ENCODE measurements at places on chromosomes 2 and 18.

DNA sequence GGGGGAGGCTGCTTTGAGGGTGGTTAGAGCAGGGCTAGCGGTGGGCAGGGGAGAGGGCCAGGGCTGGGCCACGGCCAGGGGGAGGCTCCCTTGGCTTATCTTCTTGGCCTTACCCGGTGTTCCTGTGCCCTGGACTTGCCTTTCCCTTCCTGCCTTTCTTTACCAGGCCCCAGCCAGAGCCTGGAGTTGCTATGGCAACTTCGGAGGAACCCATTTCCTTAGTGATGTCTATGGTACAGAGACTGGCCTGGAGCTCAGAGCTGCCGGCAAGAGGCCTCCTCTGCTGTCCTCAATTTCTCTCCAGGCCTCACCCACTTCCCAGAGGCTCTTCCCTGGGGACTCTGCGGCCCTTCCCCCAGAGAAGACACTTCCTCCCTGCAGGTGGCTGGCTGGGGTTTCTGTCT, 11.5 kb downstream of the SPEG start:
- DNase-seq: no peak

DNA sequence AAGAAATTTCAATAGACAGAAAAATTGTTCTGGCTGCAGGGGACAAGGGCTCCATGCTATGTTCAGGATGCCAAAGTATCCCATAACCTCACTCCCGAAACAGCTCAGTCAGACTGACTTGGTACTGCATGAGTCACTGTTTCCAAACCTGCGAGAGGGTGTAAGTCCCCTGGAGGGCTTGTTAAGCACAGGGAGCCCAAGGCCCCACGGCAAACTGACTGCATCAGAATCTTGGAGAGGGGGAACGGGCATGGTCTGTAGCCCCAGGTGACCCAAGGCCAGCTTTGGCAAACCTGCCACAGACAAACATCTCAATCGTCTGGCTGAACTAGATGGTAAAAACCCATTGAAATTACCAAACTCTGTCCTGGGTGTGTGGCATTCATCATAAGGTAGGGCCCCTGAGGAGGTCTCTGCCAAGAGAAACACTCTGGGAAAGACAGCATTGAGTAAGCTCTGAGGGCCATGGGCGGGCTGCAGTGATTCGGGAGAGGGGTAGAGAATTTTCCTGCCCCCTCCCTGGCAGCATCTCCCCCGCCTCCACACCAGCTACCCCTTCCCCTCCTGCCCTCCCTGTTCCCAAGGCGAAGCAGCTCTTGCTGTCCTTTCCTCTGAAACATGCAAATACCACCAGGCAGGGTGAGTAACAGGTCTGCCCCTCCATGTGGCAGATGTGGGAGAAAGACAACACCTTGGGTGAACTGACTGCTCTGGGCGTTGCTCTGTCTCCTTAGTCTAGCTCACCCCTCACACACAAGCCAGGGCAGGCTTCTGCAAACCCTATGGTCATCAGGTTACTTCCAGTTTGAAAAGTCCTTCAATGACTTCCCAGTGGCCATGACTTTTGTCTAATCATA, 274.7 kb upstream of the SIX2 start:
- DNase-seq: peak; percentile 8

- no peak for DNase-seq
Measured at GRCh38 chr2:108916796-108917421, 72.1 kb downstream of the EDAR start.

- no peak for DNase-seq
Measured at GRCh38 chr2:30301551-30301950, 70.2 kb downstream of the LBH start.

- no peak for DNase-seq
Measured at GRCh38 chr18:76992226-76993084, 140.1 kb downstream of the MBP start.

DNA sequence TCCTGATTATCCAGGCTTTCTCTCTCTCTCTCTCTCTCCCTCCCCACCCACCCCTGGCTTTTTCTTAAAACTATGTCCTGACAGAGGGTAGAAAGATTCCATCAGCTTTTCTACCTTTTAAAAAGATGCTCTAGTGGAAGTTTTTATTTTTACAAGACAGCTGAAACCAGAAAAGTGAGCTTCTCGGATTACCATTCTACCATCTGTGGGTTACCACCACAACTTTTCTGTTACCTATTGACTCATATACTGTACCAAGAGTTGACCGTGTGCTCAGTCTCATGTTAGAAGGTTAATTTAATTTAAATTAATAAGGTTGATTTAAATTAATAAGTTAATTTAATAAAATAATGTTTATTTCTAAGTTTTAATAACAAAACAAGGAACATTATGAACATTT, 137.6 kb downstream of the UPP2 start:
- no peak for DNase-seq

GRCh38 chr2:239401881-239402233, 1.0 kb upstream of the HDAC4 start:
- DNase-seq: peak; percentile 63

DNA sequence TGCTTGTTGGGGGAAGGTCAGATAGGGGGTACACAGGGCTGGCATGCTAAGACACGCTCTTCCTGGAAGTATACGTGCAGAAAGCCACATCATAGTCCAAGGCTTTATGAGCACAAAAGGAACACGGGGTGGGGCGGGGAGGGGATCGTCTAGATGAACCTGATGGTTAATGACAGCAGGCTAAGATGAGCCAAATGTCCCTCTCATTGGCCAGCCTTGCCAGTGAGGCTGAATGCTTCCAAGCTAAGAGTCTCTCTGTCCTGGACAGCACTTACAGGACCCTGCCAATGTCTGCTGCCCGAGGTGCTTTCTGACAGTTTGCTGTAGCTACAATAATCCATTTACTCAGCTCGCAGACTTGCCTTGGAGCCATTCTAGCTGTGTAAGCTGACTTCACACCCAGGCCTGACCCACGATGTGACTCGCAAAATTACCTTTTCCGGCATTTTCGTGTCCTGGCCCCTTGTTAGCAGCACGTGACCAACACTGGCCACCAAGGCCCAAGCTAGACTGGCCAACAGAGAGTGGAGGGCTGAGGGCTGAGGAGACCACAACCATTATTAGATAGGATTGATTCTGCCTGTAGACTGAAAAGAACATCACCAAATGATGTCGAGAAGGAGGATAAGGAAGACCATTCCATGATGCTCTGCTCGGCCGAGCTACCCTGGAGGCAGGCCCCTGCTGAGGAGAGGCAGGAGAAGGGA, 84.2 kb downstream of the MALT1 start:
- peak; percentile 46 for DNase-seq

- DNase-seq: no peak
Measured at GRCh38 chr2:49914281-49914680, 760.0 kb upstream of the FSHR start.

- no peak for DNase-seq
Measured at GRCh38 chr2:31216734-31217133, 581 bp downstream of the CAPN14 start.

DNA sequence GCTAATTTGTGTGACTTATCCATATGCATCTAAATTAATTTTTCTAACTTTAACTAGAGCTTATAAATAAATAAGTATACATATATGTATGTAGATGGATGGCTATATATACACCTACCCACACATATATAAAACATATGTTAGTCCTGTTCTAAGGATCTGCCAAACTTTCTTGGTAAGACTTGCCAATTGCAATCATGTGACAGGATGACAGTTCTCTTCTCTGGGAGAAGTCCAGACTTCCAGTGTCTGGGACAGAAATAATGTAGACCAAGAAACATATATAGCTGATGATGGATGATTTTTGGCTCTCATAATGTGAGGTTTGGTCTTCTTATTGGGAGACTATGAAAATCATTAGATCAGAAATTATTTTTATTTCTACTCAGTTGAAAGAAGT, 30.6 kb upstream of the NR4A2 start:
- no peak for DNase-seq

DNA sequence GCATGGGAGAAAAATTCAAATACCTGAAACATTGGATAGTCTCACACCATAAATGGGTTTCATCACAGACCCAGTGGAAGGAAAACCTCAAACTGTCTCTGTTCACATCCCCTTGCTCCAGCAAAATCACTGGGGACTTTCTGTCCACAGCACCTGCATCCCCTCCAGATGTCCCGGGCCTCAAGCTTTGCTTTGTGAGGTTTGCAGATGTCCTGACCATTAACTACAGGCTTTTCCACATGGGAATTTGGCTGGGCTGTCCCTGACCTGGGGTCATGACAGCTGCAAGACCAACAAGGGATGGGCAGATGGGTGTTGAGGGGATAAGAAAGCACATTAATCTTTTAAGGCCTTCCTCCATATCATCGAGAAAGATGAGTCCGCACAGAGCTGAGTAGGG, 427.9 kb downstream of the TXNL1 start:
- DNase-seq: no peak

DNA sequence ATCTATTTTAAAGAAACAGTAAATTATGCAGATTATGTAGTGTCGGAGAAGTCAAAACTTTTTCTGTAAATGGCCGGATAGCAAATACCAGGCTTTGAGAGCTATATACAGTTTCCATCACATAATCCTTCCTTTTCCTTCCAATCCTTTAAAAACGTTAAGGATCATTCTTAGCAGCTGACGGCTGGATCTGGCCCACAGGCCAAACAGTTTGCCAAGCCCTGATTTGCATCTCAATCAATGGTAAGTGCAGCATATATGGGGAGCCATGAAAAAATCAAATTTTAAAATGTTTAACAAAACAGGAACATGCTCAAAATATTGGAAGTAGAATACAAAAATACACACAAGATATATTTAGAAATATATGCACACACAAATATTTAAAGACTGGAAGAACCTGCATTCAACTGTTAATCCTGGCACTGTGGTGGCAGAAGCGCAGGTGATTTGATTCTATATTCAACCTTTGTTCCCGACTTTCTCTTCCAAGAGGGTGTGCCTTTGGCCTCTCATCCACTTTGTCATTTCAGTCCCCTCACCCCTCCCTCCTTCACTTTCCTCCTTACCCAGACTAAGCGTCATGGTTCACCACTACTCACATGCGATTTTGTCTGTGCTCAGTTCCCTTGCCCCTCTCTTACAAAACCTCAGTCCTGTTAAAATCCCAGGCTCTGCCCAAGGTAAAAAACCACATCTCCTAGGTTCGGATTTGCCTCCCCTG, 27.3 kb downstream of the NDUFA10 start:
- no peak for DNase-seq

- DNase-seq: no peak
Measured at GRCh38 chr18:50659091-50660003, 99.5 kb downstream of the MAPK4 start.

DNA sequence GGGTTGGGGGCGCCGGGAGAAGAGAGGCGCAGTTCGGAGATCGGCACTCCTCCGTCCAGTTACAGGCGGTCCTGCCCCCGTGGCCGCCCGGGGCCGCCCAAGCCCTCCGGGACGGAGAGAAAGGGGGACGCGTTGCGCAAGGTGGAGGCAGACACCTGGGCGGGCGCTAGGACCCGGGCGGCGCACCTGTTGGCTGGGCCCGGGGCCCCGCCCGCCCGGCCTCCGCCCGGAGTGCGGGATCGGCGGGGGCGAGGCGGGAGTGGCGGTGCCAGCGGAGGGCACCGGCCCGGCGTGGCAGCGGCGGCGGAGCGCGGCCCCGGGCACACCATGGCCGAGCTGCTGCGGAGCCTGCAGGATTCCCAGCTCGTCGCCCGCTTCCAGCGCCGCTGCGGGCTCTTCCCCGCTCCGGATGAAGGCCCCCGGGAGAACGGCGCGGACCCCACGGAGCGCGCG, at the start of gene SGPP2:
Gene SGPP2 (plus strand): TSS at position 268 of the 453 bp plus-strand sequence. CDS start 60 bp downstream, at position 328.
- peak; percentile 24 for DNase-seq

DNA sequence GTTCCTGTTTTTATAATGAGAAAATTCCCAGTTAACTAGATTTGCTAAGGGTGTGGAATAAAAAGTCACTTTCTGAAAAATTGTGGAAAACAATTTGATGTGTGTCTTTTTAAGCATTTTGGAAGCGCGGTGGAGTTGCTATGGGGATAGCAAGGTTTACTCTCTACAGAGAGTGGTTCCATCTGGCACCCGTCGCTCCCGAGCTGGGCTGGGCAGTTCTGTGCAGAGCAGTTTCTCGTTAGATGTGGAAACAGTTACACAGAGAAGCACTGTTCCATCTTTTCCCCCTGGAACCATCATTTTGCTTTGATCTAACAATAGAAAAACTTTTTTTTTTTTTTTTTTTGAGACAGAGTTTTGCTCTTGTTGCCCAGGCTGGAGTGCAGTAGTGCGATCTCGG, 17.4 kb downstream of the LDLRAD4 start:
- DNase-seq: no peak

DNA sequence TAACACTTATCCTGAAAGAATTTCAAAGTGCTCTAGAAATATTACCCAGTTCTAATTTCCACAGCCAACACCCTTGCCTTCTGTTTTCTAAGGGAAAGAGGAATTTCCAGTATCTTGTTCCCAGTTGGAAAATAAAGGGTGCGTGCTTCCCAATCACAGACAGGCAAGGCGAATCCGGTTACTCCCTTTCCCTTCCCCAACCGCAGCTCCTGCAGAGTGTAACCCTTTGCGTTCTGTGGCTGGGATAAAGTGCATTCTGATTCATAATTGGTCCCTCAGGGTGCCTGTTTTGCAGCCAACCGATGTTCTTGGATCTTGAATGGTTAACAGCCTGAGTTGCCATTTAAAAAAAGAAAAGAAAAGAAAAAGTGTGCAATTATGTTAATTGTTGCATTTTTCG, 40.6 kb upstream of the PGAP1 start:
- DNase-seq: no peak

GRCh38 chr2:203656522-203657287, 49.7 kb upstream of the CD28 start:
- DNase-seq: peak; percentile 64

- DNase-seq: no peak
Measured at GRCh38 chr18:77157312-77157711, 24.7 kb upstream of the MBP start.

DNA sequence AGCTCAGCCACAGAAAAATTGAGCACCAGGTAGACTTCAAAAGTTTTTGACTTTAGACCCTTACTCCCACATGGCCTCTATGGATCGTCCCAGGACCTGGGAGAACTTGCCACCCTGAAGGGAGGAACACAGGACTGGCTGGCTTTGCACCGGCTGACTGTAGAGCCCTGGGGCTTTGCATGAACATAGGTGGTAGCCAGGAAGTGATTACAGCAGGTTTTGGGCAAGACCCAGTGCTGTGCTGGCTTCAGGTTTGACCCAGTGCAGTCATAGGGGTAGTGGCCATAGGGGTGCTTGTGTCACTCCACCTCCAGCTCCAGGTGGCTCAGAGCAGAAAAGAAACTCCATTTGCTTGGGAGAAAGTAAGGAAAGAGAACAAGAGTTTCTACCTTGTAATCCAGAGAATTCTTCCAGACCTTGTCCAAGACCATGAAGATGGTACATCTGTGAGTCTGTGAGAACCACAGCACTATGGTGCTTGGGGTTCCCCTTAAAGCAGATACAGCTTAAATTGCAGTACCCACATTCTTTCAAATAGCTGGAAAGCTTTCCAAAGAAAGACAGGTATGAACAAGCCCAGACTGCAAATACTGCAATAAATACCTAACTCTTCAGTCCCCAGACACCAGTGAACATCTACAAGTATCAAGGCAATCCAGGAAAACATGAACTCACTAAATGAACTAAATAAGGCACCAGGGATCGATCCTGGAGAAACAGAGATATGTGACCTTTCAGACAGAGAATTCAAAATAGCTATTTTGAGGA, 13.0 kb upstream of the SESTD1 start:
- no peak for DNase-seq
